ENCODE measurements at places on chromosomes 7 and 10.

DNA sequence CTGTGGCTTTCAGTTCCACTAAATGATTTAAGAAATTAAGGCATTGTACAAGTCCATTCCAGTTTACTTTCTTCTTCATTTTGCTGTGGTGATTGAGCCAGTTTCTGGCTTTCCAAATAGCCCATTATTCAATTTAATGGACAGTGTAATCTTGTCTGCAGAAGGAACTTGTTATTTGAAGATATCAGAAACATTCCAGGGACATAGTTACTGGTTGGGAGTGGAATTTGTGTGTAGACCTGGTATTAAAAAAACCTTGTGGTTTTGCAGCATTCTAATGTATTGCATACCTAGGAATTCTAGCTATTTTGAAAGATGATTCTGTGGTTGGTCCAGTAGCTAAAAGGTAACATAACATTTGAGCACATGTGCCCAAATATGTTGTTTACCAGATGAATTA lies 72.2 kb downstream of the MCU start:
- no peak for DNase-seq

GRCh38 chr7:41169317-41169716 lies 533.6 kb downstream of the INHBA start:
- no peak for DNase-seq

DNA sequence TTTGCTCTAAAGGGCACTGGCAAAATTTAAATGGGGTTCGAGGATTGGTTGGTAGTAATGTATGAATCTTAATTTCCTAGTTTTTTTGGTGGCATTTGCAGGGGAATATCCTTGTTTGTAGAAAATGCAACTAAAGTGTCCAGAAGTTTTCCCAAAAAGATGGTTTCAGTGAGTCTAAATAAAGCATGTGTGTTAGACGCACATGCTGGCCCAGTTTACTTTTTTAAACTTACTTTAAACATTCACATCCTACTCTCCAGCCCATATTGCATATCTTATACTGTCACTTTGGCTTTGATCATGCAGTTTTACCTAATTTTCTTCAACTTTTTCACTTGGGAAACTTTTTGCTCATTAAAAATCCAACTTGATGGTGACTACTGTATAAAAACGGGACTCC lies 744.0 kb upstream of the CELF2 start:
- DNase-seq: no peak

- no peak for DNase-seq
Observed at GRCh38 chr7:141097430-141097829, 23.6 kb downstream of the TMEM178B start.

DNA sequence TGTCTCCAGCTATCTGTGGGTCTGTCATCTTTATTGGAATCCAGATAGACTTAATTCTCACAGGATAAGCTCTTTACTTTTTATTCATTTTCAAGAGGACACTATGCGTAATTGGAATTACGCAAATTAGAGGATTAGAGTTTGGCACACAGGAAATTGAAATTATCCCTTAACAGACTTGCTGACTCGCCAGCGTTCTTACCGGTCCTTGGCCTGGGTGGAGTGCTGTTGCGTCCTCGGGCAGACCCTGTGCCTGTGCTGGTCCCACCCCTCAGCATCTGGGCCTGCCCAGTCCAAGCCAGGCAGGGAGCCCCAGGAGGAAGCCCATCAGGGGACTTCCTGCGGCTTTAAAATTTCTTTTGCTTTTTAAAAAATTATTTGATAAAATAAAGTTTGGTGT lies 101.8 kb downstream of the MKI67 start:
- no peak for DNase-seq
